ENCODE measurements at places on chromosomes 7 and 10.
A peak's percentile ranks its signal among the peaks of the same experiment; 100 is the strongest.

GRCh38 chr7:70539205-70539604, 592.7 kb upstream of the GALNT17 start:
- DNase-seq: no peak

- DNase-seq: no peak
Measured at GRCh38 chr7:40604601-40605438, 470.0 kb downstream of the SUGCT start.

GRCh38 chr10:27372095-27372494, 131.5 kb upstream of the ACBD5 start:
- no peak for DNase-seq

GRCh38 chr7:119105381-119105780, 880.9 kb downstream of the ANKRD7 start:
- no peak for DNase-seq

DNA sequence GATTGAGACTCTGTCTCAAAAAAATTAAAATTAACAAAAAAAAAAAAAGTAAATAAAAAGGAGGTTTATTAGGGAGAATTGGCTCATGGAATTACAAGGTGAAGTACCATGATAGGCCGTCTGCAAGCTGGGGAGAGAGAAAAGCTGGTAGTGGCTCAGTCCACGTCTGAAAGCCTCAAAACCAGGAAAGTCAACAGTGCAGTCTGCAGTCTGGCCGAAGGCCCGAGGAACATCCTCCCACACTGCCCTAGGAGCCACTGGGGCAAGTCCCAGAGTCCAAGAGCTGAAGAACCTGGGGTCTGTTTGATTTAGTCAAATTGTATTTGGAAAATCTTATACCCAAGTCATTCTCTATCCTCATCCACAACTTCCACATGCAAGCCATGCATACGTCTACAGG, 59.0 kb upstream of the RAB18 start:
- DNase-seq: no peak

GRCh38 chr10:85256481-85256880, 928.1 kb downstream of the CCSER2 start:
- no peak for DNase-seq

GRCh38 chr10:116082206-116082605, 190.8 kb downstream of the GFRA1 start:
- no peak for DNase-seq

DNA sequence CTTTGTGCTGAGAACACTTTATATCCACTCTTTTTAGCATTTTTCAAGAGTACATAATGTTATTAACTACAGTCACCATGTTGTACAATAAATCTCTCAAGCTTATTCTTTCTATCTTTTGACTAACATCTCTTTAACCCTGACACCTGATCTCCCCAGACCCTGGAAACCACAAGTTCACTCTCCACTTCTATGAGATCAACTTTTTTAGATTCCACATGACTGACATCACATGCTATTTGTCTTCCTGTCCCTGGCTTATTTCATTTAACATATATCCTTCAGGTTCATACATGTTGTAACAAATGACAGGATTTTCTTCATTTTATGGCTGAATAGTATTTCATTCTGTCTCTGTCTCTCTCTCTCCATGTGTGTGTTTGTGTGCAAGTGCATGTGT, 15.5 kb downstream of the SLC13A1 start:
- DNase-seq: no peak

- no peak for DNase-seq
Measured at GRCh38 chr10:15172306-15172840, 3.9 kb upstream of the NMT2 start.

- no peak for DNase-seq
Measured at GRCh38 chr10:14153570-14154055, 177.1 kb downstream of the FRMD4A start.

GRCh38 chr7:141511676-141512396, 39.4 kb upstream of the AGK start:
- no peak for DNase-seq

DNA sequence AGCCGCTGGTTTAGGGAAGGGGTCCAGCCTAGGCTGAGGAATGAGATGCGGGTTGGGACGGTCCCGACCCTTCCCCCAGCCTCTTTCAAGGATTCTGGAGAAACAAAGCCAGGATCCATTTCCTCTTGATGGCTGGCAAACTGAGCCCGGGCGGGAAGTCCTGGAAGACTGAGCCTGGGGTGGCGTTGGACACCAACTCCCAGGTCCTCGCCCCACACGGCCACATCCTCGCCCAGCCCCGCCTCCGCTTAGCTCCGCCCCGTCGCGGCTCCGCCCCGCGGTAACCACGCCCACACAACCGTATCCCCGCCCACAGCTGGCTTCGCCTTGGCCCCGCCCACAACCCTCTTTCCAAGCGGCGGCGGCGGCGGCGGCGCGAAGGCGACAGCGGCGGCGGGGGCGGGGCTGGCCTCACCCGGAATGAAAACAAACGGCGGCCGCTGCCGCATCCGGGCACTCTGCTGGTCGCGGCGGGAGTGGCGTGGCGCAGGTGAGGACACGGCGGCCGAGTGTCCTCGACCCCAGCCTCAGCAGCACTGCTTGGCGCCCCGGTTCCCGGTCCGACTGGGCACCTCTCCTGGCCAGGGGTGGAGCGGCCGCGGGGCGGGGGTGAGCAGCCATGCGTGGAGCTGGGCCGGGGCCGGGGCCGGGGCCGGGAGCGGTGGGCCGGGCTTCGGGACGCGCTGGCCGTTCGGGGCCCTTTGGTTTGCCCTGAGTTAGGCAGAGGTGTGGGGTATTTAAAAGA, at the start of gene NUB1:
Gene NUB1, plus strand, starts transcription at position 456 of the 745 bp plus-strand sequence. CDS start 3,538 bp downstream, outside the sequence.
- DNase-seq: peak; percentile 89

DNA sequence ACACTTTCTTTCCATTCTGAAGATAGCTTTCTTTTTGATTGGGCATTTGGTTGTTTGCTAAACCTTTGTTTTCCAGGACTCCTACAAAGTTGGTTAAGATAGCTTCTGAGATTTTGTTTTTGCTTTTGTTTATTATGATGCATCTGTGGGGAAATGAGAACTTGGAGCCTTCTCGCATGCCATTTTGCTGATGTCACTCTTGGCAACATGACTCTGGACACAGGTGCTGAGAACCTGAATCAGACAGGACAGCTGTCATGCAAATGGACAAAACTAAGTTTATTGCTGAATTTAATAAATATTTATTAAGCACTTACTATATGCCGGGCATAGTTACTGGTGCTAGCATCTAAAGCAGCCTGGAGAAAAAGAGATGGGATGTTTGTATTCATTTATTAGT, 274.1 kb downstream of the ZEB1 start:
- no peak for DNase-seq

DNA sequence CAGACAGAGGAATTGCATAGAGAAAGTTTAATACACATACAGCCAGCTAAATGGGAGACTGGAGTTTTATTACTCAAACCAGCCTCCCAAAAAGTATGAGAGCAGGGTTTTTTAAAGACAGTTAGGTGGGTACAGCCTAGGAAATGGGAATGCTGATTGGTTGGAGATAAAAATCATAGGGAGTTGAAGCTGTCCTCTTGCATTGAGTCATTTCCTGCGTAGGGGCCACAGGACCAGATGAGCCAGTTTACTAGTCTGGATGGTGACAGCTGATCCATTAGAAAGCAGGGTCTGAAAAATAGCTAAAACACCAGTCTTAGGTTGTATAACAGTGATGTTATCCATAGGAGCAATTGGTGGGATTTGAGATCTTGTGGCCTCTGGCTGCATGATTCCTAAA, 76.1 kb upstream of the POM121L12 start:
- no peak for DNase-seq

DNA sequence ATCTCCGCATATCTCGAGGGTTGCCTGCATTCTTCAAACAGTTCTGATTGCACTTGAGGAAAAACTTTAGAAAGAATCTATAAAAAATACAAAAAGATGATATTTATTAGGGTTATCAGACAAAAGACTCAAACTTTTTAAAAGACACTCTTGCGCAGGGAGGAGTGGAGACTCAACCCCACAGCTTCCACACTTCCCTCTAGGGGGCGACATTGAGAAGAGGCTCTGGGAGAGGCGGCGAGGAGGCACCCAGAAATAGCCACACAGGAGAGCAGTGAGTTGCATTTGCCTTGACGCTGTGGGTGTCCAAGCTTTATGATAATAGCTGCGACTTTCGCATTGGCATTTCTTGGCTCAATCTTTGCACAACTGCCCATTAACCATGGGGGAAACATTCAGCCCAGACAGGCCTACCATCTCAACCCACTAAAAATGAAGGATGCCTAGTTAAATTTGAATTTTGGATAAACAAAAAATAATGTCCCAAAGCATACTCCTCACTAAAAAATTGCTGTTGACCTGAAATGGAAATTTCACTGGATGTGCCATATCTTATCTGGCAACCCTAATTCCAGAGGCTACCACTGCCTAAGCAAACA, 86.2 kb downstream of the EBF3 start:
- DNase-seq: peak; percentile 31

GRCh38 chr10:6667679-6668270, 87.7 kb upstream of the PRKCQ start:
- peak; percentile 30 for DNase-seq

DNA sequence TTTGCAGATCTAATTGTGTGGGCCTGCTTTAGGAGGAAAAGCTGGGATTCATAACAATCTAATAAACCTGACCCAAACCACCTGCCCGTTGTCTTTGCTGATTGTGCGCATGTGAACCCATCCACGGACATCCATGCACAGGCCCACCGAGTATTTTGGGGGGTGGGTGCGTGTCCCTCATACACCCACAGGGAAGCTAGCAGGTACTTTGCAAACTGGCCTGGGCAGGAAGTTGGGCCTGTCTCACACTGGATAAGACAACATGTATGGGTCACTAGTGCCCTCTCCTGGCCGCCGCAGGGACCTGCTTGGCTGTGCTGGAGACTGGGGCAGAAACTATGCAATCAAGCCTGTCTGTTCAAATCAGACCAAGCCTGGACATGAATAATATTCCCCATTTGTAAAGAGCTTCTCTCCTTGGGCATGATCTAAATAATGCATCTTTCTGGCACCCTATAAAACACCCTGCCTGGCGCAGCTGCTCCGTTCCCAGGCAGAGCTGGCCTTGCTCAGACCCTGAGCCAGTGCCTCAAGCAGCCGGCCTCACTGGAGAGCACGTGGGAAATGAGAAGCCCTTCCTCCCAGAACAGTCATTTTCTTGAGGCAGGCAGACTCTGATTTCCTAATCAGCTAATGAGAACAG, 15.8 kb downstream of the ECHDC3 start:
- peak; percentile 85 for DNase-seq

DNA sequence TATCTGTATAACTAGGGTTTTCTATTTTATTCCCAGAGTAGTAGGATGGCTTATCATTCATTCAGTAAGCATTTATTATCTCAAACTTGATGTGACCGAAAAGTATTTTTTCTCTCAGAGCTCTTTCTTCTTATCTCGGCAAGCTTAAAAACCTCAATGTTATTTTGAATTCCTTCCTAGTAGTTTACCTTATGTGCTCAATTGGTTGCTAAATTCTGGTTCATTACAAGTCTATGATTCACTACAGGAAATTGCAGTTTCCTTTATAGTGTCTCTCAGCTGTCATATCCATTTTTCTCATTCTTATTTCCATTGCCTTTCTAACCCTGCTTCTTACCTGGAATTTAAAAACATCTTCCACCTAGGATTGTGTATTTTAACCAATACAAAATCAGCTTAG, 12.6 kb upstream of the ICA1 start:
- no peak for DNase-seq

DNA sequence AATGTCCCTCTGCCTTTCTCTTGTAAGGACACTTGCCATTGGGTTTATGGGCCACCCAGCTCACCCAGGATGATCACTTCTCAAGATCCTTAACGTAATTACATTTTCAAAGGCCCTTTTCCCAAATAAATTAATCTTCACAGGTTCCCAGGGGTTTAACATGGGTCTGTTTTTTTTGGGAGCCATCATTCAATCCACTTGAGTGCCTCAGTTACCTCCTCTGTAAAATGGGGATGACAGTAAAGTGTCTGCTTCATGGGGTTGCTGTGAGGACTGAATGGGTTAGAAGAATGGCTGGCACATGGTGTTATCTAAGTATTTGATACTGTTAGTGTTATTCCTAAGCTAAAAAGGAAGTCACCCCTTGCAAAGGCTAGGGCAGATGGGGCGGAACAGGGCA, 7.4 kb downstream of the C10orf105 start:
- DNase-seq: no peak

- DNase-seq: no peak
Measured at GRCh38 chr7:72058579-72058978, 353.6 kb downstream of the CALN1 start.

DNA sequence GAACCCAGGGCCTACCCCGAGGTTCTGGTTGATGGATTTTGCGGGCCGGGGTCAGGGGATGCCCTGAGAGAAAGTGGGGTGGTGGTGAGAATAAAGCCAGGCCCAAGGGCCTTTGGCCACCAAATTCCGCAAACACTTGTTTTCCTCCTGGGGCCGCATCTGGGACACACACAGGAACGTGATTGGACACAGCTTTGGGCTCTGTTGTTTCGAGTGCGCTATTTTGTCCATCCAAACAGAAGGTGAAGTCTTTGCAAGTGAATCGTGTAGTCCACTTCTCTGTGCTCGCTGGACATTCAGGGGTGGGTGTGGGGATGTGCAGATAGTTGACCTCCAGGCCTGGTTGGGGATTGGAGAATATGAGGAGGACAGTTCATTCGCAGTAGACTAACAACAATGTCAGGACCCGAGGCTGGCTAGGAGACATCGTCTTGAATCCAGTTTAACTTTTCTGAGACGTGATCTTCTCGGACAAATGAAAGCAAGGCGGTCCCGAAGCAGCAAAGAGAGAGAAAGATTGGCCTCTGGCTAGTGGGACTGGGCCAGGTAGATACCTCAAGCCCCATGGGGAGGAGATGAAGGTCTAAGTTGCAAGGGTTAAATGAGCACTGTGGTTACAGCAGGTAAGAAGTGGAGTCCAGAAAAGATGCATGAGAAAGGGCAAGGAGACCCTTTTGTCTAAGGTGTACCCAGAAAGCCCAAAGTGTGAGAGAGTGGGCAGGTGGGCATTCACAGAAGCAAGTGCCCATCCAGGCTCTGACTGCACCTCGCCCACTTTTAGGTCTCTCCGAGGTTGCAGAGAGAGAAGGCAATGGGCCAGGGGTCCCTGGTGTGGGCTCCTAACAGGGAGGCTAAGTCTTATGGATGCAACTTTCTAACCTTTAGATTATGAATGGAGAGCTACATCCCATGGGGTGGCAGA, 764 bp upstream of the FAM131B start:
- DNase-seq: no peak

DNA sequence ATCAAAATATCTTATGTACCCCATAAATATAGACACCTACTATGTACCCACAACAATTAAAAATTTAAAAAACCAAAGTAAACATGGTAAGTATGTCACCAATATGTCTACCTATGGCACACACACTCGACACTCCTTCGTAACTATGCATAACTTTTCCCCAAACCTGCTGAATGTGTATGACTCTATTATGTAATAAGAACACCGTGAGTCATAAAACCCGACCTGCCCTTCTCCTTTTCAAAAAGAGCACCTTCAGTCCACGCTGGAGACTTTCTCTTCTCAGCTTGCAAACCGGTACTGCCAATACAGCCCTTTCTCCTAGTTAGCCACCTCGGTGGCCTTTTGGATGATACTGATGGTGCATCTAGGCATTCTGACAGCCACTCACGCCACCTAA, 186.3 kb downstream of the PRPF18 start:
- no peak for DNase-seq

- no peak for DNase-seq
Measured at GRCh38 chr10:12826800-12827372, 174.6 kb downstream of the CCDC3 start.
